ENCODE measurements at places on chromosomes 6 and 20.
A peak's percentile ranks its signal among the peaks of the same experiment; 100 is the strongest.

- peak; percentile 85 for DNase-seq
Observed at GRCh38 chr6:16148498-16148897, 19.6 kb downstream of the MYLIP start.

- DNase-seq: no peak
Observed at GRCh38 chr20:56715309-56715708, 86.2 kb downstream of the TFAP2C start.

DNA sequence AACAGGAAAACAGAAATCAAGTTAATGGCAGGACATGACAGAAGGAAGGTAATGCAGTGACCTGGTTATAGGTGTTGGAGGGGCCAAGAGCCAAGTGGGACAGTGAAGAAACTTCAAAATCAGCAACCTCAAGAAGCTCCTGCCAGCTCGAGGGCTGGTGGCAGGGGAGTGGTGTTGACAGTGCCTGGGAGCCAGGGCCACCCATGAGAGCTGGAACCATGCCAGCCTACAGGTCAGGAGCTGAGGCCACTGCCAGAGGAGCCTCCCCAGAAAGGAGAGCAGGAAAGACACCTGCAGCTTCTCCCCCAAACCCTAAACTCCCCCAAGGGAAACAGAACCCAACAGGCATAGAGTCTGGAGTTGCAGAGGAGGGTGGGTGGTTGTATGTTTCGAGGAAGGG, 262.1 kb downstream of the LRFN2 start:
- no peak for DNase-seq

DNA sequence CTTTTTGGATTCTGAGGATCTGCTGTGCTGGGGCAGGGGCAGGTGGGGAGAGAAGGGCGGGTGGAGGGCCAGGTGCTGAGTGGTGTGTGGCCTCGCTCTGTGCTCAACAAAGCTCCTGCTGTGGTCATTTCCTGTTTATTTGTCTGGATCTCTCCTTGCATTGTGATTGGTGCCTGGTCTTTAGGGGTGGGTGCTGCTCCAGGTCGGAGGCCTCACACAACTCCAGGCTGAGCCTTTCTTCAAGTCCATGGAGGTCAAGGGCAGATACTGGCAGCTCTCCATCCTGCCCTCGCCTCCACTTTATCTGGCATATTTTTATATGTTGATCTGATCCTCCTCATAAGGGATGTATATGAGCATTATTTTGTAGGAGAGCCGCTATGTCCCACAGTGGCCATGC, 36.2 kb downstream of the HLA-F start:
- no peak for DNase-seq

- no peak for DNase-seq
Observed at GRCh38 chr6:15549371-15549770, 113.5 kb downstream of the DTNBP1 start.

DNA sequence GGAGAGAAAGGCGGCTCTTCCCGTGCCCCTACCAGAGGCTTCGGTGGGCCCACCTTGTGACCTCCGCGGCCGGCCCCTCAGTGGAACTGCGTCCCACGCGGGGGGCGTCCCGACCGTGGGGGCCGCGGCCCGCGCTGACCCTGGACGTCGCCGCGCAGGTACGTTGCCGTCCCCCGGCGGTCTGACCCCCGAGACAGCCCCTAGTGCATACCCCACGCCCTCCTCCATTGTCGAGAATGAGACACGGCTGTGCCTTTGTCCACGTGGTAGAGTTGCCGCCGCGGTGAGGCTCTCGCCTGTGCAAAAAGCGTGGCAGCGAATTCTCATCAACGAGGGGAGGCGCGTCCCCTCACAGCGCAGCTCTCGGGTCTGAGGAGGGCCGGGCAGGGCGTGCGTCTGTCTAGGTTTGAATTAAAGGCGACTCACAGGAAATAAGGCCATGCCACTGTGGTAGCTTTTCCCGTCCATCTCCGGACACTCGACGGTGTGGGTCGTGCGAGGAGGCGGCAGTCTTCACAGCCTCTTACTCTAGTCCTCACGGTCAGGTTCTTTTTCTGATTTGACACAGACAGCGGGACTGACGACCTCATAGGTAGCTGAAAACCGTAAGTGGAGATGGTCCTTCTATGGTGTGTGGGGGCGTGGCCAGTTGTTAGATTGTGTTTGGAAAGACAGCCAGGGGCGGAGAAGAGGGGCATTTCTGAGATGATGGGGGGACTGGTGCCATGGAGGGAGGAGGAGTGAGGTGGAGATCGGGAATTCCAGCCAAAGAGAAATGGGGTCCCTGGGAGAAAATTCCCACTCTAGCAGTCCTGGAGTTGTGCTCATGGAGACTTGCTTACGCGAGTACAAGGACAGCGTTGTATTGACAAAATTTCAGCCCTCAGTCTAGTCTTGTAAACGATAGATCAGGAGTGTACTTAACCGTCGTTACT, 580 bp downstream of the NXT1 start:
- DNase-seq: no peak

GRCh38 chr20:38434301-38434741, 807 bp downstream of the SNHG17 start:
- DNase-seq: no peak

DNA sequence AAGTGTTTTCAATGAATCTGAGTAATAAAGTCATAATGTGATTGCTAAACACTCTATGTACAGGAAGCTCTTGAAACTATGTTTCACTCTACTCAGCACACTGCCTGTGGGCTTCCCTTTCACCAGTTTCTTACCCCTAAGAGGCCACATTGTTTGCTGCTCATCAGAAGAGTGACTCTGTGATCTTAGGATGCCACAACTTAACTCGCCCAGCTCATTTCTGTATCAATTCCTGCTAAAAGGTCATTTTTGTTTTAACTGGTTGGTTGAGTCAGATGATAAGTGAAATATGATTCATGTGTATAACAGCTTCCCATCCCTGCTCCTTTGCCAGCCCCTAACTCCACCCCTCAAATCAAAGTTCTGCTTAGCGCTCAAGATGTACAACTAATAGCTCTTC, 9.8 kb upstream of the NDUFAF4 start:
- no peak for DNase-seq

DNA sequence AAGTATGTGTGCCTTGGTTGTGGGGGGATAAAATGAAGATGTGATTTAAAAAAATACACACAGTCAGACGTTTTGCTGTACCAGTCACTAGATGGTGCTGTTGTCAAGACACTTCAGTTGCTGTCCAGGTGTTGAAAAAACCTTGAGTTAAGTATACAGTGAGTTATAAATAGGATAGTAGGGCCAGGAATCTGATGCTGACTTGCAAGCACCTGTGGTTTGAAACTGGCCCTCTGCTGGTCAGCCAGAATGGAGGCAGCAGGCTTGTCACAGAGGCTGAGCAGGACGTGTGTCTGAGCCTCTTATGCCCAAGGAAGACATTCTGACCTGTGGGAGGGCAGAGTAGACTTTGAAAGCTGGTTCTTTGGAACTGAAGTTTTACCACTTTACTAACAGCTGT, 27.8 kb downstream of the RNF8 start:
- DNase-seq: peak; percentile 29

DNA sequence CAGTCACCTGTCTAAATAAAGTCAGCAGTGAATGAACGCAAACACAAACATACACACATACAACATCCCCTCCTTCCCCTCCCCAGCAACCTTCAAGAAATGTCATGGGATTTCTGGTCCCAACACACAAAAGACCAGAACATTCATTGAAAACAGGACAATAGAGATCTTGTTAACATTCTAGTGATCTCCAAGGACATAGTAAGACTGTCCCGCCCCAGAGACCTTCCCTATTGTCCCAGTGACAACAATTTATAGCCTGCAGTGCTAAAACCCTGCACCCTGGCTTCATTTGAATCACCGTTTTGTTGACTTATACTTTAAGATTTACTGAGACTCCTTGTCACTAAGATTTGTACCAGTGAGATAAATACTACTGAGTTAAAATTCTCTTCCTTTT, 143.9 kb upstream of the NOX3 start:
- no peak for DNase-seq

DNA sequence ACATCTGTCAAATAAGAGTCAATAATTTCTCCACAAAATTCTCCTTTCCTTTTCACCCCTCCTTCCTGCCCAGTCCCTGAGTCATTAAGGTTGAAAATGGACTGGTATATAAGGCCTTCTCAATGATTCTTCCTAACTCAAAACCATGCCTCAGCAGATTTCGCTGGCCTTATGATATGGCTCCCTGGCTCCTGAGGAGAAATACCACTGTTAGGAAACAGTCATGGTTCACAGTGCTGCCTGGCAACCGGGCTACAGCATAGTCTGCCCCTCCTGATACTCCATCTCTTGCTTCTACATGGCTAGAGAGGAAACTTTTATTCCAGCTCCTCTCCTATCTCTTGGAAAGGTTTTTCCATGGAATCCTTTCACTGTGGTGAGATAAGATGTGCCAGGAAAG, 4.7 kb downstream of the UBE2J1 start:
- DNase-seq: peak; percentile 69

DNA sequence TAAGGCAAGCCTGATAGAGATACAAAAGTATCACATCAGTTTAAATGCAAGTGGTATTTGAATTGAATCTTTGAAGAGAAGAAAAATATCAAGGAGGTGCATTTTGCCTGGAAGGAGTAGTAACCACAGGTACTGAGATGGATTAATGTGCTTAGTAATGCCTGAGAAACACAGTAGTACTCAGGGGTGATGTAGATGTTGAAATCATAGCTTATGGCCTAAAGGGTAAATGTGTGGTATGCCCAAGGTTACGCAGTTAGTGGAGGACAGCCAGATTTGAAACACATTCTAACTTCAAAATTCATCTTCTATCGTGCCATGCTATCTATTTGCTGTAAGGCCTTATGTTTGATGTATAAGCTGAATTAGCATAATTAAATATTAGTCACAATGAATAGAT, 55.9 kb downstream of the STXBP5 start:
- no peak for DNase-seq

GRCh38 chr6:22921828-22922227, 352.5 kb downstream of the HDGFL1 start:
- DNase-seq: no peak

DNA sequence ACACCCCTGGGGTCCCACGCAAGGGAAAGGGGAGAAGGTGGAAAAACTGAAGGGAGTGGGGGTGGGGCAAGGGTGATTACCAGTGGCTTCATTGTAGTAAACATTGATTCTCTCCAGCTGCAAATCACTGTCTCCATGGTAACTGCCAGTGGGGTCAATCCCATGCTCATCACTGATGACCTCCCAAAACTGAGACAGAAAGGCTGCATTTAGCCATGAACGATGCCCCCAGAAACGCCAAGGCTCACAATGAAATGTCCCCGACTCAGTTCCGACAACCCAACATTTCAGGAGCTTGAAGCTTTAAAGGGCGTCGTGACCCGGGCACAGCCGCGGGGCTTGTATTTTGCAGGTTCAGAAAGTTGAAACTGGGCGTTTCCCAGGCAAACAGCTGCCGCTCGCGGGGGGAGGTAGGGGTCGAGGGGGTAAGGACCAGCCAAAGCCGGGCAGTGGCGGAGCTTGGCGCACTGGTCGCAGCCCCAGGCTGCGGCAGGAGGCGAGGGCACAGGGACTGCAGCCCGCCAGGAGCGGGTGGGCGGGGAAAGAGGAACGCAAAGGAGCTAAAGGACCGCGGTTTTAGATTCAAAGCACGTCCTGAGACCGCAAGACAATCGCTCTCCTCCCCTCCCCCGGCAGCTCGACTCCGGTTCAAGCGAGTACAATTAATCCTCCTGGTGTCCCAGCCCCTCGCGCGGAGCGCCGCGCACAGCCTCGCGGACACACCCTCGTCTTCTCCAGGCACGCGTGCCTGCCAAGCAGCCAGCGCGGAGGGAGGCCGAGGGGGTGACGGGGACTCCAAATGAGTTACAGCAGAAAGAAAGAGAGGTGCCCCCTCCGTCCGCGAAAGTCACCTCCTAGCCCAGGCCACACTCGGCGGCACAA, 731 bp downstream of the TUBB2B start:
- peak; percentile 14 for DNase-seq

DNA sequence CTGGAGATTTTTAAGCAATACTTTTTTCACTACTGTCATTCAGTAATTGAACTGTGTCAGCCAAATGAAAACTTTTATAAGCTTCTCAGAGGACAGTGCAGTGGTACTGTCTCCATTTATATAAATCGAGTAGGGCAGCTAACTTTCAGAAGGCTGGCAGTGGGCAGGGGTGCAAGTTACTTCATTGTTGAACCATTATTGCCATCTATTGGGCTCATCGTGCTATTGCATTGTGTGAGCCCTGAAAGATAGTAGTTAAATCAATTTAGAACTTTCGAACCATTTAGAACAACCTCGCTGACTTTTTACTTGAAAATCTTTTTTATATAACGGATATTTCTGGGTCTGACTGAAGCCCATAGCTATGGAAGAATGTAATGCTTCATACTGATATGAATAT, 347.8 kb upstream of the PLCB4 start:
- DNase-seq: peak; percentile 55

- no peak for DNase-seq
Observed at GRCh38 chr6:132872923-132873322, 58.6 kb downstream of the RPS12 start.
